ENCODE measurements at places on chromosomes 3 and 15.

DNA sequence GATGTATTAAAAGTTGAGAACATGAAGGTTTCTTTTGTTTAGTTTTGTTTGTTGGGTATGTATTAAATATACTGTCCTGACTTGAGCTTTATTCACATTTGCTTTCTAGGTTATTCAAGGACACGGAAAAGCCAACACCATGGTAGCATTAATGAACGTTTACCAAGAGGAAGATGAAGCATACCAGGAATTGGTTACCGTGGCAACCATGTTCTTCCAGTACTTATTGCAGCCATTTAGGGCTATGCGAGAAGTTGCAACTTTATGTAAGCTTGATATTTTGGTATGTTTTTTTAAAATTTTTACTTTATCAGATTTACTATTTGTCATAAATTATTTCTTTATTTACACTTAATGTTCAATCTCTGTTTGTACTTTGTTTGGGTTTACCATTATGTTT, 3.6 kb downstream of the WHAMM start:
- no peak for DNase-seq

GRCh38 chr3:192079098-192079497, 618.1 kb downstream of the PYDC2 start:
- no peak for DNase-seq

GRCh38 chr3:137121704-137122314, 164.0 kb downstream of the IL20RB start:
- no peak for DNase-seq

DNA sequence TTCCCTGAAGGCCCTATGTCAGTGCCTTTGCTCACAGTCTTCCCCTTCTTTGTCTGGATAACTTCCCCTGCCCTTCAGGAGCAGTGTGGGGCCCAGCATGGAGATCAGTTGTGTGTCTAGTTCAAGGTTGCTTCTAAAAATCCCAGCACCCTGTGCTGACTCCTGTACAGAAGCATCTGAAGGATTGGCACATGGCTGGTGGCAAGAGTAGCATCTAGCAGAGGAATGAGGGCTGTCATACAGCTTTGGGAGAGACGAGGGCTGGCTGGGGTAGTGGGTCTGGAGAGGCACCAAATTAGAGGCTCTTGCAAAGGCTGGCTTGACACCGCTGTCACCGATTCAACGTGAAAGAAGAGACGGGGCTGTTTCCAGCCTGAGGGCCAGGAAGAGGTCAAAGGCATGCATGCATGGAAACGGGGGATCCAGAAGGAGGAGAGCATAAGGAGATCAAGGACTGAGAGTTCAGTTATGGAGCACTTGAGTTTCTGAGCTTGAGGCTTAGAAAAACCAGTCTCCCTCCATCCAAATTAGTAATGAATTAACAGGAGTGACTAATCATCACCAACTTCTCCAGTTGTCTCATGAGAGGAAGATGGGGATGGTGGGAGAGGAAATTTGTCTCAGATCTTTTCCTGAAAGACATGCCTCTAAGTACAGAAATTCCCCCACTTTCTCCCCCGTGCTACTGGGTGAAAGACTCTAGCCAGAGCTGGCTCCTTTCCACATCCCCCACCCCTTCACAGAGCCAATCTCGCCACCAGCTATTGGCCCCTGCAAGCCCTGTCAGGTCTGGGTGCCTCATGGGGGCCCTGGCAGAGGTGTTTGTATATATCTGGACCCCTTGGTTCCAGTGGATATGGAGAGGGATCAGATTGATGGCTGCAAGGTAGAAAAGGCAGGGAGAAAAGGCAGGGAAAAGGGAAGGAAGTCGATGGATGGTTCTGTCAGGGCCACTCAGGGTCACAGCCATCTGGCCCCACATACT, 45.9 kb downstream of the SLCO2A1 start:
- no peak for DNase-seq

DNA sequence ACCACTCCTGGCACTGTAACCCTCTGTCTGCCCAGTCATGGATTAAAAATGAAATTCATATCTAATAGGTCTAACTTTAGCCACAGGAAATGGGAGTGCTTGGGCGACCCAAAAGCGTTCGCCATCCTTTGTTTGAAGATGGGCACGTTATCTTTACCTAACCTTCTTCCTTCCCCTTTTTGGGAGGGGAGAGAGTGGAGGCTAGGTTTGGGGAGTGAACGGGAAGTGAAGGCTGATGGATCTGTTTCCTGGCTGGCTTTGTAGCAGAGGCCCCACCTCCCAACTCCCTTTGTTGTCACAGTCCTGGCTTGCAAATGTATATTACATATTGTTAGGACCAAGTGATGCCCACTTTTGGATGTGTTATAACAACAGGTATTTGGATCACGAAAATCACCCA, 98.1 kb upstream of the ARHGEF3 start:
- no peak for DNase-seq

Data from activated B cell treated with CpG ODN at 0.5 μM for 24 hours (primary cell).